Activated T-helper 1 cell treated with anti-CD3 and anti-CD28 coated beads, Interleukin-2, amount 50 U/mL, for 16 hours (primary cell): ENCODE measurements at places on chromosomes 3 and 15.

DNA sequence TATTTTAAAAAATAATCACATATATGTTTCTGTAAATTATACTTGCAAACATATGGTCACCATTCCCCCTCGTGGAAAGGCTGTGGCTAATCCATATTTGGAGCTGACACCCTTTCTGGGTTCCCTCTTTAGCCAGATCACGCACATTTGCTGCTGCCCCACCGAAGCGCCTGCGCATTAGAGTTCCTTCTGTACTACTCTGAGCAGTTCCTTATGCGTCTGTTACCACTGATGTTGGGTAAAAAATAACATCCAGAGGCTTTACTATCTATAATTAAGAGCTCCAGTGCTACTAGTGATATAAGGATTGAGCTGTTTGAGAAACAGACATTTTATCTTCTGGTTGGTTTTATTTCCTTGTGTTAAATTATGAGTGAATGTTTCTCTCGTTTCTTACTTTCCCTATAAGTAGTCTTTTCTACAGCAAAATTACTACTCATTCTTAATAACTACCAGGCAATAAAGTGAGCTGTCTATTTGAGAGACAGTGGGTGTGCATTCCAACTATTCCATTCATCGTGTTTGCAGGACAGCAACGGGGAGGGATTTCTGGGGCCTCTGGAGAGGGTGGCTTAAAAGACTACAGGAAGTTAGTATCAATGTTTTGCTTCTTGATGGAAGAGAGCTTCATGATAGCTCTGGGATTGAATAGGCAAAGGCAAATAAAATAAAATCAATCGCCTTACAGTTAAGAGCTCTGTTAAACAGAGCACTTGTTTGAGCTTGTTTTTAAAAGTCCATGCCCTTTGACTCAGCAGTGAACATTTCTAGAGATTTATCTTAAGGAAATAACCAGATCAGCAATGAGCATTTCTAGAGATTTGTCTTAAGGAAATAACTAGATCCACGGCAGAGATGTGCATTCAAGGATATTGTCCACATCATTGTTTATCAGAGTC is 245.2 kb downstream of the CD47 start:
- no peak for DNase-seq

DNA sequence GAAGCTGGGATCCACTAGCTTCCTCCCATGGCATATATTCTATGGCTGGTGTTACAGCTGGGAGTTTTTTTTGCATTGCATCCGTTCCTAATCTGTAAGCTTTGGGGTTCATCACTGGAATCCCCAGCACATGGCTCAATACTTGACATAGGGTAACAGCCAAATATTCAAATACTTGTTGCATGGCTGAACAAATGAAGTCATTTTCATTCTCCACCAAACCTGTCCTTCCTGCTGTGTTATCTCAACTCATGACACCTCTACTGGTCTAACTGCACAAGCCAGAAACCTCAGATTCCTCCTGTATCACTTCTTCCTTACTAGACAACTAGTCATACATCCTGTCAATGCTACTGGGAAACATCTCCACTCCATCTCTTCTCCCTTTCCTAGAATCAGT is 43.4 kb downstream of the ST3GAL6 start:
- no peak for DNase-seq

GRCh38 chr15:85415783-85416182 is 35.4 kb downstream of the AKAP13 start:
- DNase-seq, result no peak

DNA sequence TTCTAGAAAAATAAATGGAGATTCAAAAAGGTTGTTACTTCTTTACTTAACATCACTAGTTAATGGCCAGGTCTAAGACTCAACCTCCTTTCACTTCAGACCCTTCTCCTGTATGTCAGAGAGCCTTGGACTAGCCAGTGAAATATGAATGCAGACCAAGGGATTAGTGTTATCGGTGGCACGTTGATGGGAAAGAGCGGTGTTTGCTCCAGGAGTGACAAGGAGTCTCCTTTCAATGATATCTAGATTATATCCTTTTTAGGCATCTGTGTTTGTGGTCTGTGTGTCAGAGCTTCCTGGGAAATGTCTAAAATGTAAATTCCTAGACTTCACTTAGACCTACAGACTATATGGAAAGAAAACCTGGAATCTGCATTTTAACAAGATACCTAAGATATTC is 658.0 kb upstream of the KCNMB2 start:
- no peak for DNase-seq

- DNase-seq, result no peak
Measured at GRCh38 chr15:48515500-48515899, 130.0 kb downstream of the FBN1 start.

GRCh38 chr3:188559072-188559429 is 405.1 kb downstream of the LPP start:
- no peak for DNase-seq

DNA sequence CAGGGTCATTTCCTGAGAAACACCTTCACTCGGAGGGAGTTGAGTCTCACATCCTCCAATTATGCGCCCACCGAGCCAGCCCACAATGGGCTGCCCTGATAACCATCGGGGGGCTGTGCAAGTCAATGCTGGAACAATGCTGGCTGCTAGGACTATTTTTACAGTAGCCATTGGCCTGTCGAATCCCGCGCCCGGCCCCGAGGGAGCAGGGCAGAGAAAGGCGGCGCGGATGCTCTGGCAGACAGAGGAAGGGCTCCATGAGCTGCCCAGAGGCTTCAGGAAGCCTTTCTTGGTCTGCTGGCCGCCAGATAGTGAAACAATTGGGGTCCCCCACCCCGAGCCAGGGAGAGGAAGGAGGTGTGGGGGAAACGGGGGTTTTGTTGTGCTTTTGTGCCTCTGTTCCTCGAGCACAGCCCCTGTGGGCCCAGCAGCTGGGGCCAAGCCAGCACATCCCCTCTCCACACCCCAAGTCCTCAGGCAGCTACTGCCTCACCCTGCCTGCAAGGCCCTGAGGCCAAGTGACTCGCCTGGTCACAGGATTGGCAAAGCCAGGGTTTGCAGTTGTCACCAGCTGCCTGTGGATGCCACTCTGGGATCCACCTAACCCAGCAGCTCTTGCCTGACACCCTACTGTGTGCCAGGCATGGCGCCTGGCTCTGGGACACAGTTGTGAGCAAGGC is 39.0 kb downstream of the SLC6A6 start:
- DNase-seq, result no peak

DNA sequence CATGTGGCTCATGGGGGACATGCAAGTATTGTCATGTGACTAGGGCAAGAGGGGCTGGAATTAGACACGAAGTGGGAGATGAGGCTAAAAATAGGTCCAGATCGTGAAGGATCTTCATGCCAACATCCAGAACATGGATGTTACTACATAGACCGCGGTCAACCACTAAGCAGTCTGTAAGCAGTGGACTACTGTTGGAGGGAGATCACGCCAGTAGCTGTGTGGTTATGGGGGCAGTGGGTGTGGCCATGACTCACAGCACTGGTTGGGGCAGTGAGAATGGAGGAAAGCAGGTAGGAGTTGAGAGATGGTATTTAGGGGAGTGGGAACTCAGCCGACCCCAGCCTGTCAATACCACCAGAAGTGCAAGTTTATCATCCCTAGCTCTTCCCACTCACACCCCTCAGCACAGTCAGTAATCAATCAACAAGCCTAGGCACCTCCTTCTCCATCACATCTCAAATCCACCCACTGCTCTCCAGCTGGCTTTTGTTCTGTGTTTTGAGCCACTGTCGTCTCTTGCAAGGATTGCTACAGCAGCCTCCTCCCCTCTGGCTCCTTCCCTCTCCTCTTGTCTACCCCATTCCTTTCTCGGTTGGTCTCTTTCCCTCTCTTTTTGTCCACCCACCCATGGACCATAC is 107.2 kb upstream of the ABHD17C start:
- no peak for DNase-seq

- DNase-seq, result no peak
Measured at GRCh38 chr3:67000009-67000408, 1.9 kb downstream of the KBTBD8 start.

DNA sequence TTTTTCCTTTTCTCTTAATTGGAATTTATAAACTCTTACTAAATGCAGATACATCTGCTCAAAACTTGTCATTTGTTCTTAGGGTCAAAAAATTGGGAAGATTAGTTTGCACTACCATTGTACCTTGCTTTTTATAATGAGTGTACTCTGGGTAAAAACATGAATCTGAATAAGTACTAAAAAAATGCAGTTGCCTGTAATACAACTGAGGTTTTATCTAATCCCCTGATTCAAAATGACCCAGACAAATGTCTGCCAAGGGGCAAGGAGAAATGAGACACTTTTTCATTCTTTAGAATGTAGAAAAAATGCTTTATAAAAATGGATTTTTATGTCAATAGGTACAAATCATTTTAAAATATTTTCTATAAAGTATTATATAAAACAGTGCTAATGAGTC is 42.4 kb downstream of the RASA2 start:
- DNase-seq, result no peak

DNA sequence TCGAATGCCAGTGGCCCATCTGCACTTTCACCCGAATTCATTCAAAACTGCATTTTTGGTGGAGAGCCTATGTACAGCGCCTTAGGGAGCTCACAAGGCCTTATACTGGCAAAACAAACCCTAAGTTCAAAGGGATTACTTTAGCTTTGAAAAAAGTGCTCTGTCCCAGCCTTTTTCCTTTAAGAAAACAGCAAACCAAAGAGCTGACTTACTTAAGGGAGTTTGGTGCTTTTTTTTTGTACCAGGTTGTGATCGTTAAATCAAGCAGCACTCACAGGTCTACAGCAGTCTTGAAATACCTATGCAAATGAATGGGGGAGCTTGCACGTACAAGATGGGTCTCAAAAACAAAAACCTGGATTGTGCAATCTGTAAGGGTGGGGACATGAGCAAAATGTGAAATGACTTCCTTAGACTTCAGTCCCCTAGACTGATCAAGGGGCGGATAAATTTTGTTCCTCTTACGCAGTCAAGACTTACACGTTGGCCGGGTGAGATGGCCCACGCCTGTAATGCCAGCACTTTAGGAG is 11.6 kb upstream of the PIK3CB start:
- DNase-seq, result no peak

DNA sequence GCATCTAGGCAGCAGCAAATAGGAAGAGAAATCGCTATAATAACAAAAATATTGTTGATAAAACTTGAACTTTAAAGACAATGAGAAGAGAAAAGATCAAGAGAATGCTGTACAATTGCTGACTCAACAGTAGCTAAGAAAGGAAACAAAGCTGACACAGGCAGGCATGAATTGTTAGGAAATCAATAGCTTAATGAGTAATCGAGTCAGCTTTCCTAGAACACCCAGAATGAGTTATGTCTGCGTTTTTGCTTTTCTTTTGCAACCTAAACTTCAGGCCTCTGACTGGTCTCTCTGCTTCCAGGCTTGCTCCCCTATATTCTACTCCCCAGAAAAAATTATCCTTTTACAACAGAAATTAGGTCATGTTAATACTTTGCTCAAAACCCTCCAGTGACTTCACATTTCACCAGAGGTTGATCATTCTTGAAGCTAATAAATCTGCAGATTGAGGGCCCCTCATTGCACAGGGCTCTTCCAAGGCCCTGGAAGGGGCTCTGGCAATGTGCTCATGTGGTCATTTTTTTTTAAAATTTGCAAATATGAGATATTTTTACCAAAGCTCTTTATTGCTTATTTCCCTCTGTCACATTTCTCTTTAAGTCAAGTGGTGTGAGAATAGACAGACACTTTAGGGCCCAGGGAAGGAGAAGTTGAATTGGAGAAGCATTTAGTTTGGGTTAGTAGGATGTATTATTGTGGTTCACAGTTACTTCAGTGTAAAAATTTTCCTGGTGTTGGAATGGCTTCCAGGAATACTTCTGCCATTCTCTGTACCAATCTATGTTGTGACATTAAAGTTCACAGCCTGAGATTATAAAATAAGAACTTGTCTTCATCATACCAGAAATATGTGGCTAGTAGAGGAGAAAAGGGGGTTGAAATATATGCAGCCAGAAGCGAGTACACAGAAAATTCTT is 116.3 kb downstream of the TMCO5A start:
- no peak for DNase-seq

DNA sequence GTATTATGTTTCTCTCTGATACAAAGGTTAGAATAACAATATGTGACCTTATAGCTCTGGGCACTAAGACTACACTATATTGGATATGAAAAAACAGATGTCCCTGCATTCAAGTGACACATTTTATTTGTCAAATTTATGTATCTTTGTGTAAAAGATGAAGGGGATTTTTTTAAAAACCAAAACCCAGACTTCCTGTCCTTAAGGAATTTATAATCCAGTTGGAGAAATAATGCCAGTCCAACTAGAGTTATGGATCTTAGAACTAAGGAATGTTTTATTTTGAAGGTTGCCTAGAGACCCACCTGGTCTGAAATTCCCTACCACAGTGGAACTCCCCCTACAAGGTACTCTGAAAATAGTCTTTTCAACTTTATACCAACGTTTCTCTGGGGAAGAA is 33.3 kb upstream of the PIK3CB start:
- no peak for DNase-seq

DNA sequence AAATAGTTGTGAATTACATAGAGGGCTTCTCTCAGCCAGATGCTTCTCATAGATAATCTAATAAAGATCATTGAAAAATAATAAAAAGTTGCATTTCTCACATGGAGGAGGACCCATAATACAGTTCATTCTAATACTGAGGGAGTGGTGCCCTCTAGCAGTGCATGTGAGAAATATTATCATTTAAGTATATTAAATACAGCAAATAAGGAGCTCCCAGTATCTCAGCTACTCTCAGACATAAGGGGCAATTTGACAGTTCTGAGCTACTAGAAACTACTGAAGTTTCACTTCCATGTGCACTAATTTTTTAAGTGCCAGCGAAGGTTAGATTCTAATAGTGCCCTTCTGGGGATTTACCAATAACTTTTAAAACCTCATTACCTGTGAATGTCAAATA is 188.3 kb downstream of the IL5RA start:
- no peak for DNase-seq

DNA sequence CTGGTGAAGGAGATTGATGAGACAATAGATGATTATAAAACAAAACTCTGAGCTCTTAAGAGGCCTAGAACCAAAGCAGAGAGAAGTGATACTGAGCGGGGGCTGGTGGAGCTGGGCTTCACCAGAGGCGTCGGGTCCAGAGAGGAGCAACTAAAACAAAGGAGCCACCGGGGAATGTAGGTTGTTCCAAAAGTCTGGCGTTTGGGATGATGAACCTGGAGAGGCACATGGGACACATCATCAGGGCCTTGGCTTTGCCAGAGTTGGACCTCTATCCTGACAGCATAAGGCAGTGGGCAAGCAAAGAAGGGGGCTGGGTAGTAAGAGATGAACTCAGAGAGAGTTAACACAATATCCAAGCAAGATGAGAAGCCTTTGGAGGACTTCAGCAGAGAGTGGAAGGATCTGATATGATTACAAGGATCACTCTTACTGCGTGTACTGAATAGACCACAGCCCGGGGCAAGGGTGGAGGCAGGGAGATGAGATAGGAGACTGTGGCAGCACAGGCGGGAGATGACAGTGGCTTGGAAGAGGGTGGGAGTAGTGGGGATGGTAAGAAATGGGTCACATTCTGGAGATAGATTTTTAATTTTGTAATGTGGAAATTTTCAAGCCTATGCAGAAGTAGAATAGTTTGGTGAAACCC is 36.0 kb upstream of the RASA2 start:
- no peak for DNase-seq

GRCh38 chr3:189149203-189149602 is 22.6 kb upstream of the TPRG1 start:
- no peak for DNase-seq
